COR-L47 (cell line): ENCODE measurements at places on chromosomes 2 and 18.

- DNase-seq: no peak
Observed at GRCh38 chr18:22829781-22830180, 103.3 kb upstream of the RBBP8 start.

DNA sequence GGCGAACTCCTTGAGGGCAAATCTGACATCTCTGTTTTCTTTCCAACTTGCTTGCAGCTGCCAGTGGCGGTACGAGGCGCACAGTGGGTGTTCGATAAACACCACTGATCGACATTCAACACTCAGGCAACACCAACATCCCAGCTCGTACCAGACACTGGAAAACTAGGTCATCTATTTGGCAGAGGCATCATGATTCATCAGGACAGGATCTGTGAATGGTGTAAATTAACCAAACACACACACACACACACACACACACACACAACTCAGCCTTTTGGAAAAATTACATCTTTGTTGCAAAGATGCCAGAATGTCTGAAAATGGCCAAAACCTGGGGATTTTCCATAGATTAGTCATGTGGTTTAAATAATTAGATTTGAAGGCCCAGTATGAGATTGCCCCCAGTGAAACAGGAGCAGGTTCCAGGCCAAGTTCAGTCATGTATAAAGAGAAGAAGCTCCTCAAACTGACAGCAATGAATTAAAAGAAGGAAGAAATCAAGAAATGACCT, 150.5 kb upstream of the NCKAP5 start:
- no peak for DNase-seq

- no peak for DNase-seq
Observed at GRCh38 chr2:14385043-14385442, 247.5 kb upstream of the LRATD1 start.

- DNase-seq: no peak
Observed at GRCh38 chr2:85723707-85724360, 29.7 kb downstream of the GNLY start.

- no peak for DNase-seq
Observed at GRCh38 chr2:25936889-25937545, 45.3 kb downstream of the KIF3C start.

- no peak for DNase-seq
Observed at GRCh38 chr18:2535419-2535910, 35.8 kb downstream of the METTL4 start.

DNA sequence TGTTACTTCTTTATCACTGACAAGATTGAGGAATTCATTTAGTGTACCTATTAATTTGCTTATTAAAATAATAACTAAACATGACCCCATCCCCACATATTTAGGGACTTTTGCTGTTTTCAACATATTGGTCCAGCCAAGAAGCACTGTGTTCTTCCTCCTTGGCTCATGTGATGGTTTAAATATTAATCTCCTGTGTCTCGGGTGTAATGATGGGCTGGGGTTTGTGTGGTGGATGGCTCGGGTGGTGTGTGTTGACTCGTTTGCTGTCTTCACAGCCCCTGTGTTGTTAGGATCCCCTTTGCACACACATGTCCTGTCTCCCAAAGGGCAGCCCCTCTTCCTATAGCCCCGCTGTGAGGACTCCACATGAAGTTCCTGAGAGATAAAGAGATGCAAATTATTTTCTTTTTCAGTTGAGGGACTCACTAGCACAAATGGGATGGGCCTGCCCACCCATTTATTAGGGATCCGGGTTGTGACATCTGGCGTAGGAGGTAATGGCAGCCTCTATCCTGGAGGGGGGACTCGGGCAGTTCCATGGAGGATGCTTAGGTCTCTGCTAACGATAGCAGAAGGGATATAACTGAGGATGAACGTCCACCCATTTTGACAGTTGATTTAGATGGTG, 53.4 kb downstream of the FHOD3 start:
- DNase-seq: no peak

DNA sequence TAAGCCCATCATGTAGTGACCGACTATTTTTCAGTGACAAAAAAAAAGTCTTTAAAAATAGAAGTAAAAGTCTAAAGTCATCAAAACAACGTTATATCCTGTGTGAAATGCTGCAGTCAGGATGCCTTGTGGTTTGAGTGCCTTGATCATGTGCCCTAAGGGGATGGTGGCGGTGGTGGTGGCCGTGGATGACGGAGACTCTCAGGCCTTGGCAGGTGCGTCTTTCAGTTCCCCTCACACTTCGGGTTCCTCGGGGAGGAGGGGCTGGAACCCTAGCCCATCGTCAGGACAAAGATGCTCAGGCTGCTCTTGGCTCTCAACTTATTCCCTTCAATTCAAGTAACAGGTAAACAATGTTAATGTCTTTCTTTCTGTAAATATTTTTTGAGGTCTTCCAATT, at the start of gene CD28:
TSS of gene CD28 (plus strand) at position 237 of the 400 bp plus-strand sequence. CDS start at position 295, 58 bp downstream.
- no peak for DNase-seq

- DNase-seq: no peak
Observed at GRCh38 chr2:226308986-226309385, 490.6 kb downstream of the IRS1 start.

DNA sequence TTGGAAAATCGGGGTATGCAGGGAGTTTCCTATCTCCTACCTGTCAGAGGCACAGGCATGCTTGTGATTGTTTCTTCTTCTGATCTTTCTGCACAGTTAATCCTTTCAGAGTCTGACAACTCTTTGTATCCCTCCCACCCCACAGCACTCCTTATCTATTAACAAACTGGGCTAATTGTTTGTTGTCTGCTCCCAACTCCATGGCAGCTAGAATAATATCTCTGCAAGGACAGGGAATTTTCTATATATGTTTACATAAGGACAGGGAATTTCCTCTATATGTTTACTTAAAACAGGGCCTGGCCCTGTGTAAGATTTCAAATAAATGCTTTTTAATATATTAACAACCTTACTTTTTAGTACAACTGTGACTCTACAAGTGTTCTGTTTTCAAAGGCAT, 36.0 kb upstream of the VRK2 start:
- DNase-seq: no peak

- no peak for DNase-seq
Observed at GRCh38 chr2:241203218-241204009, 14.9 kb downstream of the ANO7 start.

DNA sequence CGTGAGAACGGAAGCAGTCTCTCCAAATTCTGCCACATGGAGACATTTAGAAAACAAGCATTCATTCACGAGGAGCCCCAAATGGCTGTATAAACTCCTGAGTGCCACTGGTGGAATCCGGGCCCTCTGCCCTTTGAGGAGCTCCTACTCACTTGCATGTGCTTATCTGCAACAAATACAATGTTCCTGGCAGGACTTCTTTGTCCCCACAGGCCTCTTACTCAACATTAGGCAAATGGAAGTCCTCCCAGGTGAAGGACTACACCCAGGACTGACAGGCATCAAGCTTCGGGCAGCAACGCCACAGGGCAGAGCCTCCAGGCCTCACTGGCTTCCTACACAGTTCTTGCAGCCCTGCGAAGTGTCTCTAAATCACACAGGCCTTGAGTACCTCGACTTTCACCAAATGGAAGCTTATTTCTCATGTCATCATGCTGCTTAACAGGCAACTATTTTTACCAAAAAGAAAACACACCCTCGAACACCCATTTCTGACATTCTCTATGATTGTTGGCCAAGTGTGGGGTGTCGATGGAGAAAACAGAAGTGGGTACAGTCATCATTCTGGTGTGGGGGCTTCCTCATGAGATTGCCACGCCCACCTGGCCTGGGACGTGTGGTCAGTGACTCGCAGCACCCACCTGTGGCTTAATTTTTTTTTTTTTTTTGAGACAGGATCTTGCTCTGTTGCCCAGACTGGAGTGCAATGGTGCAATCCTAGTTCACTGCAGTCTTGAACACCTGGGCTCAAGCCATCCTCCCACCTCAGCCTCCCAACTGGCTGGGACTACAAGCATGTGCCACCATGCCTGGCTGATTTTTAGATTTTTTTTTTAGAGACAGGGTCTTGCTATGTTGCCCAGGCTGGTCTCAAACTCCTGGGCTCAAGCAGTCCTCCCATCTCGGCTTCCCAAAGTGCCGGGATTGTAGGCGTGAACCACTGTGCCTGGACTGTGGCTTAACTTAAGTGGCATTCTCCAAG, 186.8 kb upstream of the GLI2 start:
- no peak for DNase-seq

- DNase-seq: no peak
Observed at GRCh38 chr2:25035537-25036220, 6.2 kb upstream of the EFR3B start.

DNA sequence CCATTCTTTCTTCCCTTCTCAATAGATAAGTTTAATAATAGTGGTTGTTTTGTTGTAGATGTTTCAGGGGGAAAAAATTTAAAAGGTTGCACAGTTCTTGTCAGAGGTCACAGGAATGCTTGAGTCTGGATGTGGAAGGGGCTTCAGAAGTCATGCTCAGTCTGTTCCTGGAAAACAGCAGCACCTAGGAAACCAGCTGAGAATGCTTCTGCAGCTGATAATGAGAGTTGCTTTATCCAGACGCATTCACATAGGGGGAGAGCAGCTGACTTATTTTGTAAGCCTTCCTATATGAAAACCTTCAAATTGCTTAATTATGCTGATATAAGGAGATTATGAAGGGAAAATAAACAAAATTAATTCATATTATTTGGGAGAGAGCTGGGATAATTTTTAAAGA, 235.5 kb downstream of the GULP1 start:
- DNase-seq: no peak

GRCh38 chr2:77007686-77008085, 514.5 kb downstream of the LRRTM4 start:
- peak; percentile 67 for DNase-seq

- DNase-seq: no peak
Observed at GRCh38 chr2:105449076-105449475, 50.2 kb upstream of the FHL2 start.

GRCh38 chr2:186940463-186940862, 91.5 kb upstream of the ZSWIM2 start:
- peak; percentile 29 for DNase-seq

GRCh38 chr2:143528021-143528420, 398.8 kb downstream of the ARHGAP15 start:
- DNase-seq: no peak

GRCh38 chr2:215019521-215020145, 118.8 kb downstream of the ABCA12 start:
- no peak for DNase-seq

DNA sequence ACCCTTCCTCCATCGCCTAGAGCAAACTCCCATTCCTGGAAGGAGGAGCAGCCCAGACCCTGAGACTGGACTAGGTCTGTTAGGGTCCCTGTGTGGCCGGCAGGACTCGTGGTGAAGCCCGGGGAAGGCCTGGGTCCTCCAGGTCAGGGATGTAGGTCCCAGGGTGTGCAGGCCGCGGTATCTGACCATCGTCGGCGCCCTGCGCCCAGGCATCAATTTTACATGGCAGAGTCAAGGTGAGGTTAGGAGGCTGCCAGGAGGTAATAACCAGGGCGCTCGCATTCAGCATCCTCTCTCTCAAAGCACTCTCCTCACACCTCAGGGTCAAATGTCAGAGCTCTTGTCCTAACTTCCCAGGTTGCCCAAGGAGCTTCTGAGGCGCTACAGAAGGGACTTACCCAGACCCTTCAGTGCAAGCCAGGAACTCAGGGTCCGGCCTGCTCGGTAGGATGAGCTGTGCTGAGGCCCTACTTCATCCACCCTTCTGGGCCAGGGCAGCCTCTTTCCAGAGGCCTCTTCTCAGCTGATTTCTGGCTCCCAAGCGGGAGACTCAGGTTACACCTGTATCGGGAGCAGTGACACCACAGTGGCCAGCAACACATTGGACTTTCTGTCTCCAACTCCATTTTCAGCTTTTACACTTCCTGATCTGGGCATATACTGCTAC, 628 bp downstream of the SH2D6 start:
- no peak for DNase-seq

DNA sequence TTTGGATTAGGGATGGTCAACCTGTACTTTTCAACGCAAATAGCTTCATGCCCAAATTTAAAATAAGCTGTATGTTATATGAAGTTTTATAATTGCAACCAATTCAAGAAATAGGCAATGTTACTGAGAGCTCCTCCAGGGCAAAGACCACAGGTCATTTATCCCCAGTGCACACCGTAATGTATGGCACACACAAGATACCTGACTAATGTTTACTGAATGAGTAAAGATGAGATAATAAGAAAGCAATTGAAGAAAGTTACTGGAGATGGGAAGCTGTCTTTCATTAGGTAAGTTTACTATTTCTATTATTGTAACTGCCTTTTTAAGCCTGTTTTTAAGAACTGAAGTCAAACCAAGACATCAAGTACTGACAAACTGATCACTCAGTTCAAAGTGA, 184.5 kb upstream of the VRK2 start:
- no peak for DNase-seq

- DNase-seq: no peak
Observed at GRCh38 chr18:55584201-55584600, 3.8 kb downstream of the TCF4 start.

DNA sequence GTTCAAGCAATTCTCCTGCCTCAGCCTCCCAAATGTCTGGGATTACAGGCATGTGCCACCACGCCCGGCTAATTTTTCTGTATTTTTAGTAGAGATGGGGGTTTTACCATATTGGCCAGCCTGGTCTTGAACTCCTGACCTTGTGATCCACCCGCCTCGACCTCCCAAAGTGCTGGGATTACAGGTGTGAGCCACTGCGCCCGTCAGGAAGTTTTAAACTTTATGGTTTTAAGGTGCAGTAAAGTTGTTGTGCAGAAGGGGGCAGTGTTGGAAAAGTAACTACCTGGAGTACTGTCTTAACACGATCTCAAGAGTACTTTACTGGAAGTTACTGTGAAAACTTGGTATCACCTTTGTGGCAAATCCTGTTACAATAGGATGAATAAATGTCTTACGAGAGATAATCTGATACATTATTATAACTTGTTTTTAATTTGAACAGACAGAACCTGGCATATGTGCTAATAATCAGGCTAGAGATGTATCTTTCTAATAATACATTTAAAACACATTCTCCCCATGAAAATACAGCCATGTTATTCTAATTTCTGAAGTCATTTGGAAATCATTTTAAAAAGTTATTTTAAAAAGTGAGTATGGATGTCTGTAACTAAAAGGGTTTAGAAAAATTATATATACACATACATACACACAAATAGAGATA, 10.8 kb downstream of the SPDYA start:
- no peak for DNase-seq

GRCh38 chr18:77765468-77765867, 515.8 kb downstream of the GALR1 start:
- DNase-seq: peak; percentile 86

DNA sequence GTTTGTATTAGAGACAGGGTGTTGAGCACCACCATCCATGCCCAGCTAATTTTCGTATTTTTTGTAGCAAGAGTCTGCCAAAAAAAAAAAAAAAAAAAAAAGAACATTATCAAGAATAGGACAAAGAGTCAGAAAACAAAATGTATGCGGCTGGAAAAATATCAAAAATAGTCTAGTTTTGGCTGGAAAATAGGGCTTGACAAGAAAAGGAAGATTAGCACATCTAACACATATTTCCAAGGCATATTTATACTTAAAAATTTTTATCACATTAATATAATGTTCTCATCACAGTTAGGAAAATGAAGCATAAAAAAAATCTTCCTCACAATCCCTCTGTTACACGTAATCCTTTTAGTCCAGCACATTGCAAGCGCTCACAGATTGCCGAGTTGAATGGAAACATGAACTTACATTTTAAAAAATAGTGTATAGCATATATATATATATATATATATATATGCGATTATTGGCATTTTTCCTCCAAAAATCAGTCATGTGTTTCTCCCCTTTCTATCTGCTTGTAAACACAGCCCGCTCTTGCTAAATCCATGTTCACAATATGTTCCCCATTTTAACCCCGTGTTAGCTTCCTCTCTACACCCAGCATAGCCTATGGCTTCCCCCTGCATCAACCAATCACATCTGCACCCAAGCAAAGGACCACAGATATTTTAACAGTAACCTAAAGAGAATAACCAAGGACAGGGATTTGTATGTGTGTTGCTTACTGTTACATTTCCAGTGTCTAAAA, 183.0 kb downstream of the AFF3 start:
- DNase-seq: no peak

- DNase-seq: no peak
Observed at GRCh38 chr2:46977280-46977665, 61.7 kb upstream of the MCFD2 start.
